Sciatic nerve (tissue), 2 donors: ENCODE measurements at places on chromosomes 7 and 10. TPM values are rescaled to one million over a fixed set of nuclear protein-coding genes. Genes with fewer than 3 reads are reported as not detected.

DNA sequence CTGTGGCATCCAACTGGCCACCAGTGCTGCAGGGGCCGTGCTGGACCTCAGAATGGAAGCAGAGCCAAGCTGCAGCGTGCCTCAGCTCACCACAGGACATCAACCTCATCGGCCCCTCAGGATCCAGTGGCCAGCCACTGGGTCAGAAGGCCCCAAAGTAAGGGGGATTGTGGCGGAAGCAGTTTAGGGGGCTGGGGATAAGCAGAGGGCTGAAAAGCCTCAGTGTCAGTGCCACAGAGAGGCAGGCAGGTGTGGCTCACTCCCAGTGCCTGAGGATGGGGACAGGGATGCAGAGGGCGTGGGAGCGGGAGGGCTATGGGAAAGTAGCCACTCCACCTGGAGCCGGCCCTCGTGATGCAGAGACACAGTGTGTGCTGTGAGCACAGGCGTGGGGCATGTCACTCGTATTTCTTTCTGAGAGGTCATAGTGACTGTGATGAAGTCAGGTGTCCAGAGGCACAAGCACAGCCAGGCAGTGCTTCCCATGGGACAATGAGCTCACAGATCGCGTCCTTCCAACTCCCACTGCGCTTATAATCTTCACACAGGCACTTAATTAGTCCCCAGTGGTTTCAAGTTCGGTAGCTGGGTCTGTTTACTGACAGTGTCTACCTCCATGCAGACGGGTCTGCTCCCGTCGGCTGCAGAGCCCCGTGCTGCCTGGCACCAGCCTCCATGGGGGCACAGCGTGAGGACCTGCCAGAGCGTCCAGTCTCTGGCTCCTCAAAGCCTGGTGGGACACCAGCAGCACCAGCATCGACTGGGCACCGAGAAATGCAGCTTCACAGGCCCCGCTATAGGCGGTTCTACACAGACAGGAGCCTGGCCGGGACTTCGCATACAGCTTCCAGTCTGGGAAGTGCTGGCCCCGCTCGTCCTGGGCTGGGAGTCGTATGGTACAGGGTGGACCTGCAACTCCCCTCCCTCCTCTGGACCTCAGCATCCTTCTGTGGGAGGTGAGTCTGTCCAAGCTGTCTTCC is 42.9 kb upstream of the CNPY1 start:
- DNase-seq = no peak

GRCh38 chr10:36366843-36367242 is 724.7 kb upstream of the FZD8 start:
- no peak for DNase-seq

- DNase-seq = no peak
Measured at GRCh38 chr10:44417761-44418160, 32.9 kb upstream of the CXCL12 start.

CPVL gene
- 21.5 TPM for total RNA-seq

C7orf33 gene
- total RNA-seq = not detected
